Peyer's patch (tissue), 4 donors: ENCODE measurements at places on chromosomes 4 and X. TPM values are rescaled to one million over a fixed set of nuclear protein-coding genes. Genes with fewer than 3 reads are reported as not detected.

DNA sequence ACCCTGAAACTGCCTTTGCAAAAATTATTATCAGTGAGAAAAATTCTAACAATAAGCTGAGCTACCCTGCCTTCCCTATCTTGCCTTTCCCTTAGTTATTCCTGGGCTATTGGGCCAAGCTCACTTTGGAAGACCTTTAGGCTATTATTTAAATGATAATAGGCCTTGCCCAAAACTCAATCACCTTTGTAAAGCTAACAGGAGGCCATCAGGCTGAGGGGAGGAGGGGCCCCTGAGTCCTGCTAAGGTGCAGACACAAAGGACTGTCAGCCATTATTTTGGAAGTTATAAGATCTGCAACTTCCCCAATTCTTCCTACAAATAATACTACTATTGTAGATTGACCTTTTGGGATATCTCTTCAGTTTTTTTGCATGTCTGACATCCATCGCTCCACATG is 278.8 kb upstream of the DIAPH2 start:
- DNase-seq = no peak

The CCNB3 gene
- 0.53 TPM for total RNA-seq

The DCHS2 gene
- total RNA-seq = 0.67 TPM

The PAGE1 gene
- total RNA-seq = not detected

DNA sequence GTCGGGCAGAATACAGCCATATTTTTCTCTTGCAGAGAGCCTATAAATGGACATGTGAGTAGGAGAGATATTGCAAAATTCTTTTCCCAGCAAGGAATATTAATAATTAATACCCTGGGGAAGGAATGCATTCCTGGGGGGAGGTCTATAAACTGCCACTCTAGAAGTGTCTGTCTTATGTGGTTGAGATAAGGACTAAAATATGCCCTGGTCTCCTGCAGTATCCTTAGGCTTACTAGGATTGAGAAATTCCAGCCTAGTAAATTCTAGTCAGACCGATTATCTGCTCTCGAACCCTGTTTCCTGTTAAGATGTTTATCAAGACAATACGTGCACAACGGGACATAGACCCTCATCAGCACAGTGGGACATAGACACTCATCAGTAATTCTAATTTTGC is 872.6 kb downstream of the FSTL5 start:
- DNase-seq = no peak

The HTATSF1 gene
- total RNA-seq = 45.4 TPM

The FGF5 gene
- total RNA-seq = not detected

DNA sequence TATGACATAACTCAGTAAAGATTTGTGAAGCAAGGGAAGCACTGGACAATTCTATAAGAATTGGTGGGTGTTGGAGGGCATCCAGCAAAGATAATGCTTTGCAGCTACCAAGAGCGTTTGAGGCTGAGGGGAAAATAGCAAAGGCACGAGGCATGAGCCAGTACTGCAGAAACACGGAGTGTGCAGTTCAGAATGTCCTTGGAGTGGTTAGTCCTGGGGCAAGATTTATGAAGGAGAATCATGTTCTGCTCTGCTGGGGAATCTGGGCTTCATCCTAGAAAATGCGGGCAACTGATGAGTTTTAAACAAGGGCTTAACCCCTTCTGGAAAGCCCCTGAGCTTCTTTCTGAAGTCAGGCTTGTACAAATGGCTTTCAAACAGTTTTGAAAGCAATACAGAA is 452.5 kb downstream of the IL15 start:
- no peak for DNase-seq
